ENCODE measurements at places on chromosomes 6 and 20.

DNA sequence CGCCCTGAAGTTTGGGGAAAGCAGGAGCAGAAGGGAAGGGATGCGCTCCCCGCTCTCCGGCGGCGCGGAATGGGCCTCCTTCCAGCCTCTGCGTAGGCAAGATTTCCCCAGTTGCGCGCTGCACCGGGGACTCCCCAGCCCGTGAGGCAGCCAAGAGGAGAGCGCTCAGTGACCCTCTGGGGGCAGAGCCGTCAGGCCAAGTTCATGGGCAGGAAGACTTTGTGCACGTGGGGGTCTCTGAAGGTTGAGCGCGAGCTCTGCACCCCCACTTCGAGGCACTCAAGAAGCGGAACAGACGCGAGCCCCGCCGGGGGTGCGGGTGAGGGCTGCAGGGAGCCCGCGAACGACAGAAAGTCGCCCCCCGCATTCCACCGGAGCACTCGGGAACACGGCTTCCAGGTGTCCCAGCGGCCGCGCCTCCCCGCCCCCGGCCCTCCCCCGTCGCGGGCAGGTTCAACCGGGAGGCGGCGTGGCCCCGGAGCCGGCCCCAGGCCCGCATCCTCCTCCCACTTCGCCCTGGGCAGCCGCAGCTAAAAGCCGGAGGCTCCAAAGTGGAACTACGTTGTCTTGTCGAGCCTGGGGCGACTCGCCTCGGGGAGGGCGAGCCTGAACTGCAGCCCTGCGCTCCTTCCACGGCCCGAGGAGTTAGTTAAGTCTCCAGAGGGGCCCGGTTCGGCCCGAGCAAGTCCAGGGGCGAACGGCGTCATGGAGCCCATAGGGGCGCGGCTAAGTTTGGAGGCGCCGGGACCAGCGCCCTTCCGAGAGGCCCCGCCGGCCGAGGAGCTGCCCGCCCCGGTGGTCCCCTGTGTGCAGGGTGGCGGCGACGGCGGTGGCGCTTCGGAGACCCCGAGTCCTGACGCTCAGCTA is at the start of gene PPP1R3G:
TSS of gene PPP1R3G (plus strand) at position 561 of the 867 bp plus-strand sequence. CDS start at position 706, 145 bp downstream.
- no peak for DNase-seq

- no peak for DNase-seq
Observed at GRCh38 chr20:62891111-62891510, 29.5 kb upstream of the TCFL5 start.

GRCh38 chr20:17673084-17673483 is 9.0 kb downstream of the RRBP1 start:
- no peak for DNase-seq

DNA sequence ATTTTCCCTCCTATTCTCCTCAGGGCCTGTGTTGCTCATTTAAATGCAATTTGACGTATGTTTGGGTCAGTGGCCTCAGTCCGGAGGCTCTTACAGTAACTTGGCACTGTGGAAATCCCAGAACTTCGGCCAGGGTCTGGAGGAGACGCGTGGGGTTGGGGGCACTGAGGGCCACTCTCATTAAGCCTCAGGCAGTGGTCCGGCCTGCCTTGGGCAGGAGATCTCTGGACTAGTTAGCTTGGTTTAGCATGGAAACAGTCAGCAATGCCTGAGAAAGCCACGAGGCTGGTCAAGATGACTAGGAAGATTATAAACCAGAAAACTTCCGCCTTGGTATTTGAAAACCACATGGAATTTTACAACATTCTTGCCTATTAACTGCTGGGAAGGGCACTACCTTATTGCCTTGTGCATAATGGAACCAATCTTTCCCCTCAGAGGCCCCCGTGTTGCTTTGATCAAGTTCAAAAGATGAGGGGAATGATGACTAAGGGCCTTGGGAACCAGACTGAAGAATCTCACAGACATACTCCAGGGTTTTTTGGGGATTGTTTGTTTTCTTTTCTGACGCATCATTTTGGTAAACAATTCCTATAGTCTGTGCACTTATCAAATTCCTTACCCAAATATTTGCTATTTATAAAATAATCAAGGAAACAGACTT is 206.0 kb upstream of the PREP start:
- no peak for DNase-seq

Data from stimulated activated CD4-positive, alpha-beta T cell treated with anti-CD3 and anti-CD28 coated beads, Interleukin-2, amount 100 ng/mL, for 48 hours (primary cell).